ENCODE measurements at places on chromosomes 5 and 9.

- no peak for DNase-seq
Measured at GRCh38 chr5:174717826-174718455, 6.4 kb upstream of the MSX2 start.

DNA sequence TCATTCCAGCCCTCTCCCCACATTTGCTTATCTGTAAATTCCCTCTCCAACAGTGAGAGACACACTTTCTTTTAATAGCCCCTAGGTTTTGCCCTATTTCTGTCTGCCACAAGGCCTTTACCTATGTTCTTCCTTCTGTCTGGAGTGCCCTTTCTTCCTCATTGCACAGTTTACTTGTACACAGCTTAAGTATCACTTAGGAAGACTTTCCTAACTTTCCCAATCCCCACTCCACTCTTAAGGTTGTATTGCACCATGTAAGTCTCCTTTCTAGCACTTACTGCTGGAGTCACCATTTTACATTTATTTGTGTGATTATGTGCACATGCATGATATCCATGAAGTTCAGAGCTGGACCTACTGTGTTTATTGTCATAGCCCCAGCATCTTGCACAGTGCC, 10.8 kb upstream of the CKMT2 start:
- DNase-seq = no peak

GRCh38 chr5:124952079-124952478, 205.6 kb upstream of the ZNF608 start:
- no peak for DNase-seq

DNA sequence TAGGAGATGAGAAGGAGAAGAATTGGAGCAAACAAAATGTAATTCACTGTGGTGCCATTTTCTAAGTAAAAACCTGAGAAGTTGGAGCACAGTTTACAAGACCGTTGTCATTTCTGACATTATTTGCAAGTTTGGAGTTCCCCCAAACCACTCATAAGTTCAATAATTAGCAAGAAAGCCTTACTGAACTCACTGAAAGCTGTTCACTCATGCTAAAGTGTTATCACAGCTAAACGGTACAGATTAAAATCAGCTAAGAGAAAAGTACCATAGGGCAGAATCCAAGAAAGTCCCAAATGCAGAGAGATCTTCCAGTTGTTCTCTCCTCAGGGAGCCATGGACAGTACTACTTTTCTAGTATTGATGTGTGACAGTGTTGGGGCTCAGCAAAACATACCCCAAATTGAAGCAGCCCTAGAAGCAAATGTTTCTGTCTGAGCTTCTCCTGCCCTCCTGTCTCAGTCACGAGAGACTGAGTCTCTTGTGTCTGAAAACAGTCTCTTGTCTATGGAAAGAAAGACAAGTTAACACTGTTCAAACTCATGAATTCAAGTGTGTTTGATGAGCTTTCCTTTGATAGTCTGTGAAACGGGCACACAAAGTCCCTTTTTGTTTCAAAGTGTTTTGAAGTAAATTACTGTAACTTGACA, 221.2 kb downstream of the GABRG2 start:
- no peak for DNase-seq

DNA sequence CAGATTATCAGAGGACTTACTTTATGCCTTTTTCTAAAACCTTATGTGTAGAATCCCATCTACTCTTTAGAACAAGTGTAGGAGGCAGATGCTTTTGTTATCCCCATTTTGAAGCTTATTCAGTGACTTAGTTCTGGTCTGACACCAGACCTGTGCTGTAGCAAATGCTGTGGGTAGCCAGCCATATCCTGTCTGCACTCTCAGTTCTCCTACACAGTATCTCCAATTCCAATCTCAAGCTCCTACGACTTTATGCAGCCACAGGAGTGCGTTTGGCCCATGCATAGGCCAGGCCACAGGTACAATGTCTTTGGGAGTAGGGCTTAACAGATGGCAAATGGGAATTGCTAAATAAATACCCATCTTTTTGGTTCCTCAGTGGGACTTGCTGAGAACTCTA, 292.6 kb downstream of the MCTP1 start:
- no peak for DNase-seq

GRCh38 chr9:94289691-94290090, 30.6 kb downstream of the ZNF169 start:
- DNase-seq = no peak

DNA sequence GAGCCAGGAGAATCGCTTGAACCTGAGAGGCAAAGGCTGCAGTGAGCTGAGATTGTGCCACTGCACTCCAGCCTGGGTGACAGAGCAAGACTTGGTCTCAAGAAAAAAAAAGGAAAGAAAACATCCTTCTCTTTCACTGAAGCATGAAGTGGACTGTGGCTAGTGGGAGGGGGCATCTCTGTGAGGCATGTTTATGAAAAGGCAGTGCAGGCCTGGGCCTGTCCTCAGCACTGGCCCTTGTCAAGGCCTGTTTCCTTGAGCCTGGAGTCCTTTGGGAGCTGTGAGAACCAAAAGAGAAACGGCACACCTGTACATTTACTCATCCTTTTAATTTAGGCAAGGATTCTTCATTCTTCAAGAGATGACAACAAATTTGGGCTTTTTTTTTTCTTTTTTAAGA, 18.3 kb upstream of the FUBP3 start:
- no peak for DNase-seq

GRCh38 chr9:68933434-68934328, 80.2 kb downstream of the PRKACG start:
- no peak for DNase-seq

DNA sequence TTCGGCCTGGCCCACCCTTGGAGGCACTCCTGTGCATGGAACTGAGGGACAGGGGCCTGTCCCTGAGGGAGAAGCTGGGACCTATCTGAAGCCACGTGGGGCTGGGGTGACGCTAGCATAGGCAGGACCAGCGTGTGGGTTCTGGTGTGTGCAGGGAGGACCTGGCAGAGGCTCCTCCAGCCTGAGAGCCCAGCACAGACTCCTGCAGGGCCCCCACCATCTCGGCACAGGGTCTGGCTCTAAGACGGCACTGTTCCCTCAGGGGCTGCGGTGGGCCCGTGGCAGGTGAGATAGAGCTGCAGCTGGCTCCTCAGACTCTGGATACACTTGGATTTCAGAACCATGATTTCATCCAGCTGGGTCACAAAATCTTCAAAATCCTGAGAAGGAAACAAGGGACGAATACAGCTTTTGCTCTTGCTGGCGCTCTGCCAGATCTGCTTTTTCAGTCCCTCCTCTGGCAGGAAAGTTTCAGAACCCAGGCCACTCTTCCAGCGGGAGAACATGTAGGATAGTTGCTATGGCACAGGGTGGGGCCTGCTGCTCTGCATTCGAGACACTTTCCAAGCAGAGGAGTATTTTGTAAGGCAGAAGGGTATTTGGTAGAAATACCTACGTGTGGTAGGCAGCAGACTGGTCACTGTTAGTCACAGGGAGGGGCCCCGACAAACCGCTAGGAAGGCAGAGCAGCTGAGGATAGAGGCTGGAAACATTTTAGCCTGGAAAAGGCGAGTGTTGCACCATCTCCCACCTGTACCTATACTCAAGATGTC, 74.7 kb downstream of the KIF24 start:
- DNase-seq = peak; percentile 61

DNA sequence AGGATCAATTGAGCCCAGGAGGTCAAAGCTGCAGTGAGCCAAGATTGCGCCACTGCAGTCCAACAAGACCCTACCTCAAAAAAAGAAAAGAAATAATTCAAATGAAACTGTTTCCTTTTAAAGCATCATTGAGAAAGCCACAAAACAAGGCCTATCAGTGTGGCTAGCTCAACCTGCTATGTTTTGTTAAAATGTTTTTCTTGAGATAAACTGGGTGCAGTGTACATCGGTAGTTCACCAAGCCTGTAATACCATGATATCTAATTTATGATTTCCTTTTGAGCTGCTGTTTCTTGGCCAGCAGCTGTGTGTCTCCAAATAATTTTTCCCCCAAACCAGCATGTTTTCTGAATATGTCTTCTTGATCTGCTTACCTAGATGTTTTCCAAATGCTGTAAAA, 97.3 kb upstream of the GOLGA1 start:
- no peak for DNase-seq

DNA sequence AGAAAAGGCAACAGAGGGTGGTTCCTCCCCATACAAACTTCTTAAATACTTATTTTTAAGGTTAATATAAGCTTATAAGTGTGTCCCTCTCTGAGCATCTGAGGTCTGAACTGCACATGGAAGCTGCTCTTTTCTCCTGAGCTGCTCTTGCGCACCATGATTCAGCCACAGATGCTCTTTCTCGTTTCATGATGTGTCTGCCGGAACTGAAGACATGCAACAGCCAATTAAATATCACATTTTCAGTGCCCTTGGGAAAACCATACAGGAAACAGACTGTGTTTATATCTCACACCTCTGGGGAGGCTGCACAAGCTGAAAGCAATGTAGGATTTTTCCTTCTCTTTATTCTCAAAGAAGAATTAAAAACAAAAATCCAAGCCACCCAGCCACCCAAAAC, 96.8 kb upstream of the NREP start:
- DNase-seq = no peak

GRCh38 chr9:137679249-137679648, 60.4 kb downstream of the EHMT1 start:
- no peak for DNase-seq

DNA sequence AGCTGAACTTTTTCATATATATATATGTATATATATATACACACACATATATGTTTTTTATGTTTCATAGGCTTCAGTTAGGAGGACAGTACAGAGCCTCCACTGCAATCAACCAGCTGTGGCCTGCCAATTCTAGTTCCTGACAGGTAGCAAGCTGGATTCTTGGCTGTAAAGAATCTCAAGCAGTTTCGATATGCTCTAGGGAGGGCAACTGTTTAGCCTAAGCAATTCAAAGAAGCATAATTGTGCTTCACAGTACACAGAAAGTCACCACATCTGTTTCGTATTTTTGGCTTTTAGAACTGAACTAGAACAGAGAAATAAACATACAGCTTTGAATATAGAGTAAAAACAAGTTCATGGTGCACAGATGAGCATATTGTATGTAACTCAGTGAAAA, 152.4 kb upstream of the ARRDC3 start:
- DNase-seq = no peak

- DNase-seq = no peak
Measured at GRCh38 chr5:157130925-157131324, 11.7 kb downstream of the MED7 start.

DNA sequence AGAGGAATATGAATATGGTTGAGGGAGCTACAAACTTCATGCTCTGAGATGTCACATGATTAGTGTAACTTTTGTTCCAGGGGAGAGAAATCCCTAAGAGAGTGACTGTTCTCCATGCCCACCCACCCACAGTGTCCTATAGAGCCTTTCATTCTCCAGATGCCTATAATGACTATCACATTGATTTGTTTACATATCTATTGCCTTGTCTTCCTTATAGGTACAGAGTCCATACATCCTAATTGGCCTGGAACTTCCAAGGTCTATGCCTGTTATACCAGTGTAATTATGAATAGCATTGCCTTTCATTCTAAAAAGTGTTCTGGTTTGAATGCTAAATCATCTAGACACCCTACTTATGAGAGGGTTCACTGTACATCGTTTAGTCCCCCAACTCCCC, 475.4 kb downstream of the RAB3C start:
- no peak for DNase-seq
